ENCODE measurements at places on chromosomes 7 and 10.
A peak's percentile ranks its signal among the peaks of the same experiment; 100 is the strongest.

DNA sequence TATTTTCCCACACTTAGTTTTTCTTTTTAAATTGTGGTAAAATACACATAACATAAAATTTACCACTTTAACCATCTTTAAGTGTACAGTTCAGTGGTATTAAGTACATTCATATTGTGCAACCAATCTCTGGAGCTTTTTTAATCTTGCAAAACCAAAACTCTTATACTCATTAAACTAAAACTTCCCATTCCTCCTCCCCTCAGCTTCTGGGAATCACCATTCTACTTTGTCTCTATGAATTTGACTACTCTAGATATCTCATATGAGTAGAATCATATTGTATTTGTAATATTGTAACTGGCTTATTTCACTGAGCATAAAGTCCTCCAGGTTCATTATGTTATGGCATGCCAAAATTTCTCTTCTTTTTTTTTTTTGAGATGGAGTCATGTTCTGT lies 86.4 kb upstream of the JAZF1 start:
- no peak for DNase-seq

GRCh38 chr10:44391981-44392380 lies 7.1 kb upstream of the CXCL12 start:
- DNase-seq: no peak

GRCh38 chr10:56596257-56596656 lies 235.2 kb upstream of the ZWINT start:
- DNase-seq: no peak

DNA sequence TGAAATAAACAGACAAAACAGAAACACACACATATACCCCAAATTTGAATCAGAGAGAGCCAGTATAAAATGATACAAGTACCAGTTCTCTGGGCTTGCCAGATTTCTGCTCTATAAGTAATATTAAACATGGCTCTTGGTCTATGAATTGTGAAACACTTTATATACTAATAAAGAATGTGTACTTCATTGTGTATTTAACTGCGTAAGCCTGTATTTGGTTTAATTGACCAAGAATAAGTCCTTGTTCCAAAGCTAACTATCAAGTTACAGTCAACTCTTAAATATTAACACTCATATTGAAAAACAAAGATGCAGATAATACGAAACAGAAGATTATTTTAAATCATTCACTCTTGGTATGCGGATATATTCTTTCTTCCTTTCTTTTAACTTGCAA lies 8.7 kb downstream of the FGFR2 start:
- DNase-seq: no peak

DNA sequence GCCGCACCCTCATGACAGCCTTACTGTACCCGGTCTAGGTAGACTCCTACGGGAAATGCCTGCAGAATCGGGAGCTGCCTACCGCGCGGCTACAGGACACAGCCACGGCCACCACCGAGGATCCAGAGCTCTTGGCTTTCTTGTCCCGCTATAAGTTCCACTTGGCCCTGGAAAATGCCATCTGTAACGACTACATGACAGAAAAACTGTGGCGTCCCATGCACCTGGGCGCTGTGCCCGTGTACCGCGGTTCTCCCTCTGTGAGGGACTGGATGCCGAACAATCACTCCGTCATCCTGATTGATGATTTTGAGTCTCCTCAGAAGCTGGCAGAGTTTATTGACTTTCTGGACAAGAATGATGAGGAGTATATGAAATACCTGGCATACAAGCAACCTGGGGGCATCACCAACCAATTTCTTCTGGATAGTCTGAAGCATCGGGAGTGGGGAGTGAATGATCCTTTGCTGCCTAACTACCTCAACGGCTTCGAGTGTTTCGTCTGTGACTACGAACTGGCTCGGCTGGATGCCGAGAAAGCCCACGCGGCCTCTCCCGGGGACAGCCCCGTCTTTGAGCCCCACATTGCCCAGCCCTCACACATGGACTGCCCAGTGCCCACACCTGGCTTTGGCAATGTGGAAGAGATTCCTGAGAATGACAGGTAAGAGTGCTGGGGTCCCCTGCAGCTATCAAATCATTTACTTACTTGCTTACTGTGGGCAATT lies 8.5 kb upstream of the CHCHD1 start:
- DNase-seq: no peak

DNA sequence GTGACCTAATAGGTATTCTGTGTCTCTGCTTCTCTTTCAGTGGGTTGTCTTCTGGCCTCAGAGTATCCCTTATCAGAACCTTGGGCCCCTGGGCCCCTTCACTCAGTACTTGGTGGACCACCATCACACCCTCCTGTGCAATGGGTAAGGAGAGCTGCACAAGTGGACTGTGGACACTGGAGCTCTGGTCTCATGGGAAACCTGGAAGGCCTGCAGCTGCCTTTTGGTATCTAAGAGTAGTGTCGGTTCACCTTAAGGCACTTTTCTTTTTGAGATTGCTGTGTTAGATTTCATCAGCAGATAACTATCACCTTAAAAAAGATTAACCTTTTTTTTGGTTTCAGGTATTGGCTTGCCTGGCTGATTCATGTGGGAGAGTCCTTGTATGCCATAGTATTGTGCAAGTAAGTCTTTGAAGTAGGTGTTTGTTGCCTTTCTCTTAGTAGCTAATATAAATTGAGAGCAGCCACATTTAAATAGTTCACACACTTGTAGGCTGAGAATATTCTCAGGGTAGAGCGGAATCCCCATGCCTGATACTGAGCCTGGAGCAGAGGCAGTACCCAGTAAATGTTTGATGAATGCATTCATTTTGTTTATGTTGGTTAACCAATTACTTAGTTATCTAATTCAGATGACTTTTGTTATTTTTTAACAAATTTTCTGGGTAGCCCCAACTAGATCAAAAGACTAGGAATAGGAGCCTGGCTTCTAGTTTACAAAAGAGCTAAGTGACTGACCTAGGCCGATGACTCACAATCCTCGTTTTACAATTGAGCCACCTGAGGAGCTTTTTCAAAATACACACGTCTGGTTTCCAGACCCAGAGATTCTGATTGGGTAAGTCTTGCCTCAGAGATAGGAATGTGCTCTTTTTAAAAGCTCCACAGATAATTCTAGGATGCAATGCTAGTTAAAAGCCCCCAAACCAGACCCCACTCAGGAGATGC lies 3.6 kb downstream of the TMEM254 start:
- DNase-seq: no peak

- DNase-seq: no peak
Measured at GRCh38 chr10:130578532-130579289, 442.5 kb downstream of the GLRX3 start.

- no peak for DNase-seq
Measured at GRCh38 chr10:55410415-55410885, 609.4 kb upstream of the PCDH15 start.

DNA sequence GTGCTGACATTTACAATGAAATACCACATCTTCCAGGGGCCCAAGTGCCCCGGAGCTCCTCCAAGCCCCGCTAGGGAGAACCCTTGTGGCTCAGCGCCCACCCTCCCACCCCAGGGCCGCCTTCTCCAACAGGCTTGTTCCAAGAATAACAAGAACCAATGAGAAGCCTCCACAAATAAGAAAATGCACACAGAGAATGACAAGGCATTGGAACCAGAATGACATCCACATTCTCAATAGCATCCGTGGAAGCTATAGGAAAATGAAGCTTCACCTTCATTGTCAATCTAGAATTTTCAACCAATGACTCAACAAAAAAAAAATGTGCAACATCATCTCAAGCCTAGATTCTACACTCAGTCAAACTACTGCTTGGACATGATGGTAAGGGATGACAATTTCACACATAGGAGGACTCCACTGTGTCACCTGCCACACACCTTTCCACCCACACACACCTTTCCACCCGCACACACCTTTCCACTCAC lies 50.4 kb upstream of the PPP2R2D start:
- DNase-seq: no peak

DNA sequence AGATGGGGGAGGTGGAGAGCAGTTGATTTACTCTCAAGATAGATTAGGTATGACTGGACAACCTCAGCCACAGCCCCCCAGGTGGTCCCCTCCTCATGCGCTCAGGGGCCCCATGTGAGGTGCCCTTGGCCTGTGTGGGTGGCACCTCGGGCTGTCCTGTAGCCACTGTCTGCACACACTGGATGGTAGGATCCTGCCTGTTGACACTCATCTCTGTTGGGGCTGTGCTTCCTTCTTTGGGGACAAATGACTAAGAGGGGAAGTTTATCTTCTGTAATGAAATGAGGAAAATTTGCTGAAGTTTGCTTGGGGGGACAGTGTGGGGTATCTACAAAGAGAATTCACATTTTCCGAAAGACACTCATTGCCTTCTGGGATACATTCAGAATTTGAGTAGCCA lies 53.6 kb upstream of the ANTXRL start:
- DNase-seq: no peak

DNA sequence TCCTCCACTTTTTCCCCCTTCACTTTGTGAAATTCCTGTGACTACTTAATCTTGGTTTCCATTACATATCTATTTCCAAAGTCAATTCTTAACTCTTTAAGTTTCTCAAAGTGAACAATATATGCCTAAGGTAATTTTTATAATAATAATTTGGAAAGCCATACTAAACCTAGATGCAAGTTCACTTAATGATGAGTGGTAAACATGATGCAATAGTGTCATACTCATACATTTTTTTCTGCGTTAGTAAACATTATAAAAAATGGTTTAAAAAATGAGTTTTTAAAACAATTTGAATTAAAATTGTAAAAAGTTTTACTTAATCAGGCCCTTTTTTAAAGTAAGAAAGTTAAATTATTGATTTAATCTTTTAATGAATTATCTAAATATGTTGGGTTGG lies 659.4 kb upstream of the FZD8 start:
- DNase-seq: no peak

DNA sequence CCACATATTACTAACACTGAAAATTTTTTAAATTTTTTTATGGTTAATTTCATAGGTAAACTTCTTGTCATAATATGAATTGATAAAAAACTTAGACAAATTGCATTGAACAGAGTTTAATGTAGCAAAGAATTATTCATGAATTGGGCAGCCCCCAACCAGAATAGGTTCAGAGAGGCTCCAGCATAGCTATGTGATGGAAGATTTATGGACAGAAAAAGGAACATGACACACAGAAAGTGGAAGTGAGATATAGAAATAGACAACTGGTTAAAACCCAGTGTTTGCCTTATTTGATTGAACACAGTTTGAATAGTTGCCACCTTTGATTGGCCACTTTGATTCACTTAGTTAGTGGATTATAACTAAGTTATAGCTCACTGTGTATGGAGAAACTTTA lies 87.2 kb downstream of the AHR start:
- DNase-seq: no peak

- DNase-seq: peak; percentile 17
Measured at GRCh38 chr10:101063548-101064414, 2.0 kb downstream of the KAZALD1 start.

DNA sequence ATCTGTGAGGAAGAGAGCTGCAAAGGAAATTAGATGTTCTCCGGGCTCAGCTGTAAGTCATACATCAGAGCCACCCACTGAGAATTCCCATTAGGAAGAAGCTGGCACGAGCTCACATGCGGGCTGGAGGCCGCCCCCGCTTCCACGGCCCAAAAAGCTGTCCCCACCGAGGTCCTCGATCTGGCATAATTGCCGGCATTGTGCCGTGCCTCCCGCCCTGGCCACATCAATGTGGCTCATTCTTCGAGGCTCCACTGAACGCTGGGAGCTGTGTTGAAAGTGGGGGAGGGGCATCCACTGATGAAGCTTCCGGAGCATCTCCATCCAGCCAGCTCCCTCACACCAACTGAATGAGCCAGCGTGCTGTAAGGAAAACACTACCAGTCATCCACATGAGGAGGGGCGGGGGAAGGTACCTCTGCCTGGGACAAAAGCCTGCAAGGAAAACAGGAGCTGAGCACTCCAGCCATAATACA lies 173.1 kb downstream of the PTPRN2 start:
- DNase-seq: no peak

DNA sequence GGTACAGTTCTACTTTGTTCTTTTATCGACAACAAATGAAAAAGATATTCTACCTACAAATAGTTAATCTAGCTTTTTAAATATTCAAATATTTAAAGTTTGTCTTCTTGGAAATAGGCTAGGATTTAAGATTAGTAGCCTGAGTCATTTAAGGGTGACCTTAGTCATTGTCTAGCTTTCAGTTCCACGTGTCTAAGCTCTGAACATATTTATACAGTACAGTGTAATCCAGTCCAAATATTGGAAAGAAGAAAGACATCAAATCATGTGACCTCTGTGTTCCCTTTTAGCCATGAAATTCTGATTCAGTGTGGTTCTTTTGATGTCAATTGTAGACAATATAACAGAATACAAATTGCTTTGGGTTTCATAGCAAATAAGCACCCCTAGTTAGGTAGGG lies 121.1 kb downstream of the MALRD1 start:
- DNase-seq: no peak

DNA sequence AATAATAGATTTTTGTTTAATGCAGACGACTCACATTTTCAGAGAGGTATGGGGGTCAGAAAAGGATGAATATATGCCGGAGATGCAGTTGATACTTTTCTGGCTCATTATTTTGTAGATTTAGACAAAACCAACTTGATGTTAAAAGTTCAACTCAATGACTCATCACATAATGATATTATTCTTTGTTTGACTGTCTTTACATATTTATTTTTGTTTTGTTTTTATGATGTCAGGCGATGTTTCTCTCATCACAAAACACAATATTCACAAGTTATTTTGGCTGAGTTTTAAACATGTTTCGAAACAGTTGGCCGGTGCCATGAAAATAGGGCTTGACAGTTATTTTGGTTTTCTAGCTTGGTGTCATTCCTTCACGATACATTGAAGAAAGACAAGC lies 1.3 kb downstream of the GJD4 start:
- DNase-seq: no peak

GRCh38 chr7:17600340-17600752 lies 301.9 kb downstream of the AHR start:
- DNase-seq: no peak

GRCh38 chr7:96061844-96062243 lies 260.1 kb downstream of the SLC25A13 start:
- DNase-seq: no peak

DNA sequence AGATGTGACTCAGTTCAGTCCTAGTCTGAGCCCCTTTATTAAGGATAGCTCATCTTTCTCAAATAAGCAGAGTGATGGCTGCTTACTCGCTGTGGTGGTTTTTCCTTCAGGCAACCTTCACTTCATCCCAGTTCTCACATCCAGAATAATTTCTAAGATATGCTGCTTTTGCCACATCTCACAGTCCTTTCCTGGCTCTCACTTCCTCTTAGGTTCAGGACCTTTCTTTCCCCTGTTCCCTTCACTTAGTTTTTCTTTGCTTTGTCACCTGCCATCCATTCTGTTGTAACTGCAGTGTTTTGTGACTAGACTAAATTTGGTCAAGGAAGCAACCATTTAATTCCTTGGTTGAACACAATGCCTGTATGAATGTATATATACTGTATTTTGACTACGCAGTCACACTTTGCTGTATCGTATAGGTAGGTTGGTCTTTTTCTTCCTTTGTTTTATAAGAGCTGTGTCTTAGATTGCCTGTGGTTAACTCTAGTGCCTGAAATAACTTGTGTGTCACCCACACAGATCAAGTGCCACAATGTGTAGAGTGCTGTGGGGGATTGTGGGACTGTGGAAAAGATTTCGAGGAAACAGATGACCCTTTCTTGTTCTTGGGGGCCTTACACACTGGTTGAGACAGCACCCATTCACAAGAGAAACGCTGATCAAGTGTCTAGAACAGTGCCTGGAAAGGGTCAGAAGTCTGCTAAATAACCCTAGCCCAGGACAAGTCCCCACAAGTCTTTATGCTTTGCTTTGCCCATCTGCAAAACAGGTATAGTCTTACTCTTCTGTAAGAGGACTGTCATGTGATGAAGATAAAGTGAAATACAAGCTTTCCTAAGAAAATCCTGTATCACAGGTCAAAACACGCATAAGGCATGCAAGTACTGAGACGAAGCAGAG lies 2.6 kb downstream of the ZNF655 start:
- no peak for DNase-seq

Measured in CD14-positive monocyte (primary cell).